Thoracic aorta endothelial cell (primary cell): ENCODE measurements at places on chromosomes 6 and 20. TPM values are rescaled to one million over a fixed set of nuclear protein-coding genes. Genes with fewer than 3 reads are reported as not detected.

C20orf204 gene
- 2.1 and 3.3 TPM in 2 replicates for total RNA-seq

TNF gene
- not detected in 2 replicates for total RNA-seq

CAP2 gene
- total RNA-seq, result 4.5 and 9.4 TPM in 2 replicates

PCMTD2 gene
- total RNA-seq, result 41.9 and 46.5 TPM in 2 replicates

OLIG3 gene
- total RNA-seq, result not detected in 2 replicates

F13A1 gene
- not detected in 2 replicates for total RNA-seq

TTBK1 gene
- total RNA-seq, result under 0.01 and 0.14 TPM in 2 replicates

ATRN gene
- 44.6 and 46.8 TPM in 2 replicates for total RNA-seq

LY6G6C gene
- not detected in 2 replicates for total RNA-seq

MRPS26 gene
- total RNA-seq, result 33.6 and 34.7 TPM in 2 replicates

CDH26 gene
- total RNA-seq, result 0.07 TPM in 1 of 2 replicates, not detected in the other

KHDC1L gene
- total RNA-seq, result not detected in 2 replicates

TDRD6 gene
- under 0.01 and 0.07 TPM in 2 replicates for total RNA-seq

SRMS gene
- total RNA-seq, result not detected in 2 replicates

CLPSL2 gene
- not detected in 2 replicates for total RNA-seq

PTK7 gene
- total RNA-seq, result 2.7 and 2.8 TPM in 2 replicates

SMPD2 gene
- total RNA-seq, result 8.4 and 11.8 TPM in 2 replicates

ELOVL2 gene
- not detected in 2 replicates for total RNA-seq

CDYL gene
- 32.4 and 39.1 TPM in 2 replicates for total RNA-seq

TBXT gene
- not detected in 2 replicates for total RNA-seq

KCNK15 gene
- total RNA-seq, result 0.07 TPM in 1 of 2 replicates, not detected in the other

SCRT2 gene
- total RNA-seq, result not detected in 2 replicates

LATS1 gene
- 34.8 and 35.3 TPM in 2 replicates for total RNA-seq

BMP2 gene
- 41.5 and 44.6 TPM in 2 replicates for total RNA-seq

RFX6 gene
- total RNA-seq, result not detected in 2 replicates

NFS1 gene
- total RNA-seq, result 15.6 and 17.1 TPM in 2 replicates

TRERF1 gene
- 0.27 and 1.2 TPM in 2 replicates for total RNA-seq

BPIFB2 gene
- total RNA-seq, result not detected in 2 replicates

EYA4 gene
- total RNA-seq, result under 0.01 TPM in 1 of 2 replicates, not detected in the other

LBP gene
- under 0.01 TPM in 1 of 2 replicates, not detected in the other for total RNA-seq

ANGPT4 gene
- total RNA-seq, result not detected in 2 replicates

KCNK16 gene
- not detected in 2 replicates for total RNA-seq

FAM209B gene
- not detected in 2 replicates for total RNA-seq

VSX1 gene
- not detected in 2 replicates for total RNA-seq

NSFL1C gene
- total RNA-seq, result 41.9 and 50.4 TPM in 2 replicates

CCDC28A gene
- total RNA-seq, result 12.5 and 13.7 TPM in 2 replicates

RMND1 gene
- total RNA-seq, result 33.3 and 38.7 TPM in 2 replicates

PET117 gene
- 11.6 and 14.1 TPM in 2 replicates for total RNA-seq

GPR6 gene
- not detected in 2 replicates for total RNA-seq

ARMC2 gene
- total RNA-seq, result 2.3 and 2.4 TPM in 2 replicates

SPATS1 gene
- total RNA-seq, result not detected in 2 replicates
